Right lobe of liver (tissue), 6 donors: ENCODE measurements at places on chromosomes 11 and 22. TPM values are rescaled to one million over a fixed set of nuclear protein-coding genes. Genes with fewer than 3 reads are reported as not detected.

- H3K27ac ChIP-seq: no peak overlapping the region
- DNase-seq: peak; percentile 35
- no peaks in the 10 kb centered on the region for H3K36me3 ChIP-seq
- no peak overlapping the region for H3K4me3 ChIP-seq
Measured at GRCh38 chr22:30866811-30867271, 101.7 kb downstream of the MORC2 start.

GRCh38 chr22:42969348-42969975 is 45.5 kb downstream of the PACSIN2 start:
- no peaks in the 10 kb centered on the region for H3K36me3 ChIP-seq
- DNase-seq: no peak
- no peaks in the 10 kb centered on the region for H3K27me3 ChIP-seq
- H3K4me3 ChIP-seq: no peak overlapping the region

GRCh38 chr11:19918302-19919049 is 205.8 kb downstream of the NAV2 start:
- H3K27ac ChIP-seq: peak overlapping the region; percentile 39
- H3K36me3 ChIP-seq: no peaks in the 10 kb centered on the region
- no peak for DNase-seq
- no peak overlapping the region for H3K4me3 ChIP-seq

DNA sequence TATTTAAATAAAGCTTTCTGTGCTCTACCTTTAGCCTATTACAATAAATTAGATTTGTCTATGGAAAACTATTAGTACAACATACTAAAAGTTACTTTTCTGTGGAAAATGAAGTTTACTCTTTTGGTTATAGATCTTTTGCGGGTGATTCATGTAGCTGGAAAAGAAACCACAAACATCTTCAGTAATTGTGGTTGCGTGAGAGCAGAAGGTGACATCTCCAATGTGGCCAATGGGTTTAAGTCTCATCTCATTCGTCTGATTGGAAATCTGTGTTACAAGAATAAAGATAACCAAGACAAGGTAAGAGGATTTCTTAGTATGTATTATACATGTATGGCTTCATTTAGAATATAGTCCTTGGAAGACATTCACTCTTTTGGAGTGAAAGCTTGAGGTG is 68.6 kb downstream of the ATXN10 start:
- H3K27ac ChIP-seq: no peak overlapping the region
- H3K4me1 ChIP-seq: no peaks in the 10 kb centered on the region
- H3K27me3 ChIP-seq: no peaks in the 10 kb centered on the region
- DNase-seq: no peak

DNA sequence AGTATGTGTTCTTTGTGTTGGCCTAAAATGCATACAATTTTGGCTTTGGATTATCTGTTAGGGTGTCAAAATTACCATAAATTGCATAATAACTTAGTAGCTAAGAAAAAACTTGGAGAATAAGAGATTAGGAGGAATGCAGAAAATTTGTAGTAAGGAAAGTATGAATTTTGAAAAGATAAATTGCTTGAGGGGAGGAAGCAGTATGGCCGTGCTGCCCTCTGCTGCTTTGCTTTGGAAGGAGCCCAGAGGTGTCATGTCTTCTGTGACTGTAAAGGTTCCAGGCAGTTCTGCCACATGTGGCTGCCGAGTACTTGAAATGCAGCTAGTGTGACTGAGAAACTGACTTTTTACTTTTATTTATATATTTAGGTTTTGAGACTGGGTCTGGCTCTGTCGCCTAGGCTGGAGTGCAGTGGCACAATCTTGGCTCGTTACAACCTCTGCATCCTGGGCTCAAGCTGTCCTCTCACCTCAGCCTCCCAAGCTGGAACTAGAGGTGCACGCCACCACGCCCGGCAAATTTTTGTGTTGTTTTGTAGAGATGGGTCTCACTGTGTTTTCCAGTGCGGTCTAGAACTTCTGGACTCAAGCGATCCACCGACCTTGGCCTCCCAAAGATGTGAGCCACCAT is 1.8 kb downstream of the ADSL start:
- no peaks in the 10 kb centered on the region for H3K27me3 ChIP-seq
- H3K4me3 ChIP-seq: no peak overlapping the region
- no peak for DNase-seq
- H3K36me3 ChIP-seq: peaks cover 21% of the 10 kb centered on the region
- no peaks in the 10 kb centered on the region for H3K4me1 ChIP-seq
- peak overlapping the region; percentile 75 for H3K27ac ChIP-seq

DNA sequence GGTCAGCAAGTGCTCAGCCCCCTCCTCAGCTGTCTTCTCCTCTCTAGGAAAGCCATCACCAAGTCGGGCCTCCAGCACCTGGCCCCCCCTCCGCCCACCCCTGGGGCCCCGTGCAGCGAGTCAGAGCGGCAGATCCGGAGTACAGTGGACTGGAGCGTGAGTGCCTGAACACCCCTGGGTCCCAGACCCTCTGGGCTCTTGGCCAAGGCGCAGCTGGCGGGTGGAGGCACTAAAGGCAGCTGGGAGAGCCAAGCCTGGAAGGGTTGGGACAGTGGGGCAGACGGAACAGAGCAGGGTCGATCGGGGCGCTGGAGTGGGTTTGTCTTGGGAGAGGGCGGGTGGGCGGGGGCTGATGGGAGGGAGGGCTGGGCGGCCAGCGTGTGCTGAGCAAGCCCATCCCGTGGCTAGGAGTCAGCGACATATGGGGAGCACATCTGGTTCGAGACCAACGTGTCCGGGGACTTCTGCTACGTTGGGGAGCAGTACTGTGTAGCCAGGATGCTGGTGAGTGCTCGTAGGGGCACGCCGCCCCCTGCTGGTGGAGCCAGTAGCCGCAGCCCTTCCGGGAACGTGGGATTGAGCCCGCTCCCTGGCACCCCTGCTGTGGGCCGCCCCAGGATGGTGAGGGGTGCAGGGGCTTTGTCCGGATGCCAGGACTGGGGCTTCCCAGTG is 14.1 kb upstream of the MDK start:
- no peaks in the 10 kb centered on the region for H3K4me1 ChIP-seq
- H3K27ac ChIP-seq: no peak overlapping the region
- H3K36me3 ChIP-seq: no peaks in the 10 kb centered on the region
- no peaks in the 10 kb centered on the region for H3K27me3 ChIP-seq
- peak; percentile 72 for DNase-seq
- no peak overlapping the region for H3K4me3 ChIP-seq

DNA sequence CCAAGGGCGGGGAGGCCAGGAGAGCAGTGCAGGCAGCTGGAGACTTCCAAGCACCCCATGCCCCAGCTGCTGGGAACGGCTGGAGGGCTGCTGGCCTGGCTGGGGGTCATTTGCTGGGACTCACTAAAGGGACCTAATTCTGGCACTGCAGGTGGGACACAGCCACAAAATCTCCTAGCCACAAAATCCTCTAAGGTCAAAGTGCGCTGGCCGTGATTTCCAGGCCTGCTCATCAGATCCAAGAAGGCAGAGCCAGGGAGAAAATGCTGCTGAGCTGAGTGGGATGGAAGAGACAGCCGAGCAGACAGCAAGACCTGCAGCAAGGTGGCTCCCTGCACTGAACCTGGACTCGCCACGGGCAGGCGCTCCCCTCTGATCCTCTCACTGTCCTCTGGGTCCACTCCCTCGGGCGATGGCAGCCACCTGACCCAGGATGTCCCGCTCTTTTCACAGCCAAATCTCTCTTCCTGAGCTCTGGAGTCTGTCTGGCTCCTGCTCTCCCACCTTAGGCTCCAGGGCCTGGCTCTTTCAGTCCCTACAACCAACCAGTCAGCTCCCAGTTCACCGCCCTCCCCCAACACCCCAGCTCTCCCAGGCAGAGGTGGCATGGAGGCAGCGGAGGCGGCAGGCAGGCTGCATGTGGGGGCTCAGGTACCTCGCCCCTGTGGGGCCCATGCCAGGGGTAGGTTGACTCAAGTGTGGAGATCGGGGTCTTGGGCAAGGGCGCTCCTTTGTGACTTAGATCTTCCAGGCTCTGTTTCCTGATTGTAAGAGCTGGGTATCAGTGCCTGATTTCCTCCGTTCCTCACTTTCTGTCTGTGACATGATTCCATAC is 14.5 kb downstream of the OVOL1 start:
- no peak overlapping the region for H3K27ac ChIP-seq
- no peaks in the 10 kb centered on the region for H3K4me1 ChIP-seq

- H3K4me3 ChIP-seq: no peak overlapping the region
- no peak for DNase-seq
- H3K27ac ChIP-seq: no peak overlapping the region
- no peaks in the 10 kb centered on the region for H3K36me3 ChIP-seq
Measured at GRCh38 chr11:115657586-115657985, 153.4 kb upstream of the CADM1 start.

DNA sequence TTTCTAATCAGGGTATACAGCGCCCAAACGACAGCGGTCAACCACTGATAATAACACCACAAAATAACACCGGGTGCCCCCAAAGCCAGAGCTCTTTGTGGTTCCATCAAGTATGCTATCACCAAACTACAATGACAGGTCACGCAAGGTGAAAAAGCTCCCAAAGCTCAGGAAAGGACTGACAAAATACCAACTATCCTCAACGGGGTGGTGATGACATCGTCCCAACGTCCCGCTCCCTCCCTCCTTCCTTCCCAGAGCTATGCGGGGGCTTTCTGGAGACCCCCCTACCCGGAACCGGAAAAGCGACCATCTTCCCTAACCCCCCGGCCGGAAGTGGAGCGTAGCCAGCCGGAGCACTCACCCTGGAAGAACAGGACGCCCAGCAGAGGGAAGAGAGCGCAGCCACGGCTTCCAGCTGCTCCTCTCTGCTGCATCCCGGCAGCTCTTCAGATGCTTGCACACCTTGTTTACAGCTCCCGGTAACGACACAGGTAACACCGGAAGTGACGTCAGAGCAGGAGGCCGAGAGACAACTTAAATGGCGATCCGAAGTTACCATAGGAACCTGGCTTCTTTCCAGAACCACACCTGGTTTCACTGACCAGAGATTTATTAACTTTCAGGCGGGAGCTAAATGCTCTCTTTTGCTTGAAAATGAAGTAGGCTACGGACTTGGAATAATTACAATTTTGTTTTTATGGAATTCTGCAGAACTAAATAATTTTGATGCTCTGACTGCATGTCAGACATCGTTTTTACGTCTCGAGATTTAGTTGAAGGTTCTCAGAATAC is at the start of gene MPZL3:
MPZL3 (minus strand) TSS at position 508 of the 795 bp plus-strand sequence; CDS start at position 437, 71 bp downstream.
- peaks cover 8% of the 10 kb centered on the region for H3K4me1 ChIP-seq
- peak within 1 kb of the TSS; percentile 93 for H3K4me3 ChIP-seq
- no peaks in the 10 kb centered on the region for H3K27me3 ChIP-seq
- no peaks in the 10 kb centered on the region for H3K36me3 ChIP-seq
- DNase-seq: peak; percentile 91

DNA sequence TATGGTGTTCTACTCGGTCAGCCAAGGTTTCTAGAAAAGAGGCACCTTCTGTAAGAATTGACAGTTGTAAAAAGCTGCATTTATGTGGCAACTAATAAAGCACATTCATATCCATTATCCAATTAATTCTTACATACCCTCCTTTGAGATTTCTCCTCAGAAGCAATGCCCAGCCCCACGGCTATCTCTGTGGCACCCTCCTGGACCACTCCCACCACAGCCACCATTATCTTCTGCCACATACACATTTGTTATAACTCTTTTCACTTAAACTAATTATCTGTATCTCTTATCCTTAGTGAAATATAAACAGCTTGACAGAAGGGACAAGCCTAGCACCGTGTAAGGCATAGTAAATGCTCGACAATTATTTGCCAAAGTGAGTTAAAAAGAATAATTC is 48.5 kb downstream of the PAK1 start:
- DNase-seq: no peak
- H3K36me3 ChIP-seq: no peaks in the 10 kb centered on the region
- no peaks in the 10 kb centered on the region for H3K27me3 ChIP-seq
- no peak overlapping the region for H3K4me3 ChIP-seq
- no peak overlapping the region for H3K27ac ChIP-seq
- H3K4me1 ChIP-seq: no peaks in the 10 kb centered on the region

DNA sequence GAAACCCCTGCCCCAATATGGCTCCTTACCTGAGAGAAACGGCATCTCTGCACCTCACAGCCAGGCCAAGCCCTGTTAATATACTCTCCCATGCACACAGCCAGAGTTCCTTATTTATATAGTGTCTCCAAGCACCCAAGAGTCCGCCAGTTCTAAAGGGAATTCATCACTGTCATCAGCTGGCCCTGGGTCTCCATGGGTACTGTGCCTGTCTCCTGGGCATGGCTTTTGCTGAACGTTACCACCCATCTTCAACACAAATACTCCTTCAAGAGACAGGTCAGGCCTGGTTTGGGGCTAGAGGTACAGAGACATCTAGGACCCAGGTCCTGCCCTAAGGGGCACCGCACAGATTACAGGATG is 1.6 kb upstream of the ATG16L2 start:
- peak overlapping the region; percentile 17 for H3K27ac ChIP-seq
- peaks cover 9% of the 10 kb centered on the region for H3K4me1 ChIP-seq
- peak; percentile 39 for DNase-seq
- H3K36me3 ChIP-seq: no peaks in the 10 kb centered on the region

DNA sequence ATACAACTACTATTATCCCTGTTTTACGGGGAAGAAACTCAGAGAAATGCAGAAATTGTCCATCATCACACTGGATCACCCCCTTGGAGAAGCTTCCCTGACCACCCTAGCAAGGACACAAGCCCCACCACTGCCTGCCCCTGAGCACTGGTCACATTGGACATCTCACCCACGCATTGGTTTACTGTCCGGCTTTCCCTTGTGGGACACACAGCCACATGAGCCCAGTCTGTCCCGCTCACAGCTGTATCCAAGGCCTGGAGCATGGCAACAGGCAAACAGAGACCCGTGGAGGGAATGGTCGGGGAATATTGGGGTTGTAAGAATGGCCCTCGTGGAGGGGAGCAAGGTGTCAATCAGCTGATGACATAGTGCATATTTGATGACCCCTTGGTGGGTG is 42.7 kb upstream of the FGF3 start:
- no peaks in the 10 kb centered on the region for H3K4me1 ChIP-seq
- H3K27me3 ChIP-seq: no peaks in the 10 kb centered on the region
- no peak overlapping the region for H3K27ac ChIP-seq

- H3K36me3 ChIP-seq: no peaks in the 10 kb centered on the region
- no peak overlapping the region for H3K4me3 ChIP-seq
- H3K27ac ChIP-seq: no peak overlapping the region
- H3K27me3 ChIP-seq: no peaks in the 10 kb centered on the region
- no peaks in the 10 kb centered on the region for H3K4me1 ChIP-seq
Measured at GRCh38 chr11:73520353-73521061, 77.4 kb downstream of the FAM168A start.

The ANO9 gene
- 1.0 TPM for total RNA-seq

The CRYAB gene
- 6.5 TPM for total RNA-seq

The BRSK2 gene
- not detected for total RNA-seq

The APIP gene
- 12.9 TPM for total RNA-seq

The MN1 gene
- 0.21 TPM for total RNA-seq
